ENCODE measurements at places on chromosomes 3 and 15.
A peak's percentile ranks its signal among the peaks of the same experiment; 100 is the strongest.

GRCh38 chr15:49229922-49230321 is 59.9 kb downstream of the GALK2 start:
- no peak for DNase-seq

GRCh38 chr3:20064387-20064786 is 24.1 kb downstream of the KAT2B start:
- no peak for DNase-seq

- no peak for DNase-seq
Observed at GRCh38 chr3:140031170-140031569, 96.2 kb downstream of the CLSTN2 start.

DNA sequence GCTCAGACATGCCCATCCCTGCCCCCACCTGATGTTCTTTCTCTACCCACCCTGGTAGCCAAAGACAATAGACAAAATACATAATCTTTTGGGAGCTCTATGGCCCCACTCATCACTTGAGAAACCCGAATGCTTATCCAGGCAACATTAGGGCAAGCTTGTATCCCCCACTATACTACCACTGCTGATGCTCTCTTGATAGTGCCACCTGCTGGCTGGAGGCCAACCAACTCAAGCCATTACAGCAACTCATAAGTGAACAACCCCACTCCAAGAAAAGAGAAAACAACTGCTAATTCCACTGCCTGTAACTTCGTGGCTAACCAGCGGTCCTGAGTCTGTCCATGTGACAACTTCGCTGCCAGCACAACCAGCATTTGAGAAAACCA is 342.5 kb upstream of the TGFBR2 start:
- no peak for DNase-seq

- no peak for DNase-seq
Observed at GRCh38 chr3:196292286-196292923, 4.9 kb upstream of the PCYT1A start.

DNA sequence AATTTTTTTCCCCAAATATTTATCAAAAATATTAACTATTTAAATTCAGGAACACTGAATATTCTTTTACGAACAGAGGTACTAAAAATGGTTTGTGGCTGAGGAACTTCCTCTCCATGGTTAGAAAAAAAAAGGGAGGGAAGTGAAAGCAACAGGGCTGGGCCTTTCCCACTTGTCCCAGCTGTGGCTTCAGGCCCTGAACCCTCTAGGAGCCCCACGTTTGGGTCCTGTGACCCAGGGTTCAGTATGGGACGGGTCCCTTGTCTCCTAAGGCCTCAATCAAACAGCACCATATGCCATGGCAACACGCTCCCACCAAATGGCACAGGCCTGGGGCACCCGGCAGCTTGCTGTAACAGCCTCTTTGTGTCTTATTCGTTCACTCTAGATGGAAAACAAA is 32.4 kb downstream of the POC1A start:
- DNase-seq: no peak

- no peak for DNase-seq
Observed at GRCh38 chr3:159662549-159662948, 326.1 kb upstream of the IL12A start.

DNA sequence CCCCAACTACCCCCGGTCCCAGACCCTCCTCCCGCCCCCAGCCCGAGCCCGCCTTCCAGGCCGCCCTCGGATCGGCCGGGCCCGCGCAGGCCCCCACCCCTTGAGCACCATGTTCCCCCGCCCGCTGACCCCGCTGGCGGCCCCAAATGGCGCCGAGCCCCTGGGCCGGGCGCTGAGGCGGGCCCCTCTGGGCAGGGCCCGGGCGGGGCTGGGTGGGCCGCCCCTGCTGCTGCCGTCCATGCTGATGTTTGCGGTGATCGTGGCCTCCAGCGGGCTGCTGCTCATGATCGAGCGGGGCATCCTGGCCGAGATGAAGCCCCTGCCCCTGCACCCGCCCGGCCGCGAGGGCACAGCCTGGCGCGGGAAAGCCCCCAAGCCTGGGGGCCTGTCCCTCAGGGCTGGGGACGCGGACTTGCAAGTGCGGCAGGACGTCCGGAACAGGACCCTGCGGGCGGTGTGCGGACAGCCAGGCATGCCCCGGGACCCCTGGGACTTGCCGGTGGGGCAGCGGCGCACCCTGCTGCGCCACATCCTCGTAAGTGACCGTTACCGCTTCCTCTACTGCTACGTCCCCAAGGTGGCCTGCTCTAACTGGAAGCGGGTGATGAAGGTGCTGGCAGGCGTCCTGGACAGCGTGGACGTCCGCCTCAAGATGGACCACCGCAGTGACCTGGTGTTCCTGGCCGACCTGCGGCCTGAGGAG is 472 bp downstream of the CHST14 start:
- peak; percentile 13 for DNase-seq

- DNase-seq: no peak
Observed at GRCh38 chr3:129575233-129575996, 31.1 kb downstream of the PLXND1 start.

DNA sequence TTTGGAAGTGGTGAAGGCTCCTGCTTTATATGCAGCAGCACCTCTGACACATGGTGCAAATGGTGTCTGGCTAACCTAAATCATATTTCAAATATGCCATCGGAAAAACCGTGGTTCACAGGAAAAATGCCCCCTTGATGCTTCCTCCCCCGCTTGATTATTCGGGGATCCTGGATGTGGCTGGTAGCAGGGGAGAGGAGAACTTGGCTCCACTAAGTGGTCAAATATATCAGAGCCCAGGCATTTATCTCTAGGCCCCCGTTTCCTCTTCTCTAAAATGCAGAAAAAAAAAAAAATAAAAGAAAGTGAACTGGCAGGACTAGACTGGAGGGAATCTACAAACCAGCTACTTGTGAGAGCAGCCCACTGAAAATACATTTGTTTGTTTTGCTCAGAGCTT is 18.2 kb upstream of the ATP2B2 start:
- DNase-seq: no peak

GRCh38 chr15:64997066-64997465 is 7.4 kb upstream of the SPG21 start:
- no peak for DNase-seq

DNA sequence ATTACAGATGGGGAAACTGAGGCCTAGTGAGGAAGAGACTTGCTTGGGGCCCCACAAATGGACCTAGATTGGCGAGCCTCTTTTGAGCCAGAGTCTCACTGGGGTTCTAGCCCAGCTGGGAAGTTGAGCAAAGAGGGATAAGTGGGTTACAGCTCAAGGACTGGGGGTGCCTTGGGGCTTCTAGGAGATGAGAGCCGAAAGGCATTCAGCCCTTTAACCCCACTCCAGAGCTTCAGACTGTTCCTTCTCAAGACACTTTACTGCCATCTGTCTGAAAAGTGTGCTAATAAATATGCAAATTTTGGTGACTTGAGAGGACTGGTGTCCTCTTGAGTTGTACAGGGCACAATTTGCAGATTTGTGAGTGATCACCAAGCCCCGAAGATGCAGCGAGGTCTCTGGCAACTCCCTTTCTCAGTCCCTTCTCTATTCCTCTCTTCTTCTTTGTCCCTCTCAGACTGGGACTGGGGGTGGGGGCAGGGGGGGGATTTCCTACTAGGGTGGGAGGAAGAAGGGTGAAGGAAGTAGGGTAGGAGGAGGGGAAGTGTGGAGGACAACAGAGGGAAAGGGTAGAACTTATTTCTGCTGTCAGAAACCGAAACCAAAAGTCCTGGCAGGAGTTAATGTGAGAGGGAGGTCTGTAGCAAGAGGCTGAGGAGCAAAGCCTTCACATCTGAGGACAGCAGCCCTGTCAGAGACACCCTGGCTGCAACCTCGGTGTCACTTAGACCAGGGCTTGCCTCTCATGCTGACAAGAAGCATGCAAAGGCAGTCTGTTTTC is 16.2 kb upstream of the ANKDD1A start:
- DNase-seq: peak; percentile 60

DNA sequence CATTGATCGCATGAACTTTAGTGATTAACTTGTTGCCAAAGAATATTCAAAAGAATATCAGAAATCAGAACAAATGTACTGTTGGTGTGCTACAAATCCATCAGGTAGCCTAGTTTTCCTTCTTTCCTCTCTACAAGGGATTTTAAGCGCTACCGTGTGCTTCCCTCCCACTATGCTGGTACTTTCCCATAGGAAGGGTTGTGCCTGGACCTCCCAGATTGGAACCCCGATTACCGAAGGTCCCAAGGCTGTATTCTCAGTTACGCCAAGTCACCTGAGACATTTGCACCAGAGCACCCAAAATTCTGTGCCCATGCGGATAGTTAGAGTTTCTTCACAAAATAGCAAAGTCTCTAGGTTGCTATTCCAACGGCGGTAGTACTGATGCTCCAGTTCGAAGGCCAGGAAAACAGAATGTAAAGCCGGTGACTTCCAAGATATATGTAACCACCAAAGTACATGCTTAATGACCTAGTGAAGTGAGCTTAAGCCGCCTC is 23.4 kb upstream of the GATM start:
- no peak for DNase-seq

- DNase-seq: no peak
Observed at GRCh38 chr3:134432236-134432635, 53.5 kb downstream of the ANAPC13 start.

- DNase-seq: no peak
Observed at GRCh38 chr3:13318626-13319470, 101.3 kb downstream of the NUP210 start.

GRCh38 chr3:194871143-194871863 is 185.6 kb downstream of the FAM43A start:
- peak; percentile 92 for DNase-seq

- peak; percentile 40 for DNase-seq
Observed at GRCh38 chr3:64163019-64163754, 62.1 kb downstream of the PRICKLE2 start.

DNA sequence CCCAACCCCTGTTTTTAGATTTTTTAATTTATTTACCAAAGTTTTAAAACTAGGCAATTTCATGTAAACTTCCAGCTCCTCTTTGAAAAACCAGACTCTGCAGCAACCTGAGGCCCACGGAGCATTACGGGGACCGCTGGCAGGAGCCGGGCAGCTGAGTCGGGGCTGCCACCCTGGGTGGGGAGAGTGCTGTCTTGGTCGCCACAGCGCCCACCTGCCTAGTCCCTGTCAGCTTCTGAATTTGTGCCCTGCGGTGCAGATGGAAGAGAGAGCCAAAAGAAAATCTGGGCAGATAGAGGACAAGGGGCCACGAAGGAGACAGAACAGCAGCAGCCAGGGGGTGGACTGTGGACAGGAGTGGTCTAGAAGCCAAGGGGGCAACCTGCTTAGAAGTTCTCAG is 34.6 kb downstream of the PXYLP1 start:
- DNase-seq: no peak

- DNase-seq: no peak
Observed at GRCh38 chr15:45112591-45113379, 1.2 kb downstream of the DUOX2 start.

DNA sequence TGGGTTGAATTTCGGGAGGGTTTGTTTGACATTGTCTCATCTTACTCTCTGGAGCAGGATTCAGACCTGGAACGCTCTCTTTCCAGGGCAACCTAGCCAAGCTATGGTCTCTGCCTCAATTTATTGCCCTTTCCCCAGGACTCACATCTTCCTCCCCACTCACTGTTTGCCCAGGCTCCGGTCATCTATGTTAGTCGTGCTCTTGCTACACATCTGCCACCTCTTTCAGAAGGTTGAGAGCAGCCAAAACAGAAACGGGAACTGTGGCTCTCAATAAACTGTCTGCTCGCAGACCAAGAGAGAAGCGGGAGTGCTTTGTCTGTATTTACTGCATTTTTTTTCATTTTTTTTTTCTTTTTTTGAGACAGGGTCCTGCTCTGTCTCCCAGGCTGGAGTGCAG is 81.6 kb downstream of the ST6GAL1 start:
- no peak for DNase-seq

DNA sequence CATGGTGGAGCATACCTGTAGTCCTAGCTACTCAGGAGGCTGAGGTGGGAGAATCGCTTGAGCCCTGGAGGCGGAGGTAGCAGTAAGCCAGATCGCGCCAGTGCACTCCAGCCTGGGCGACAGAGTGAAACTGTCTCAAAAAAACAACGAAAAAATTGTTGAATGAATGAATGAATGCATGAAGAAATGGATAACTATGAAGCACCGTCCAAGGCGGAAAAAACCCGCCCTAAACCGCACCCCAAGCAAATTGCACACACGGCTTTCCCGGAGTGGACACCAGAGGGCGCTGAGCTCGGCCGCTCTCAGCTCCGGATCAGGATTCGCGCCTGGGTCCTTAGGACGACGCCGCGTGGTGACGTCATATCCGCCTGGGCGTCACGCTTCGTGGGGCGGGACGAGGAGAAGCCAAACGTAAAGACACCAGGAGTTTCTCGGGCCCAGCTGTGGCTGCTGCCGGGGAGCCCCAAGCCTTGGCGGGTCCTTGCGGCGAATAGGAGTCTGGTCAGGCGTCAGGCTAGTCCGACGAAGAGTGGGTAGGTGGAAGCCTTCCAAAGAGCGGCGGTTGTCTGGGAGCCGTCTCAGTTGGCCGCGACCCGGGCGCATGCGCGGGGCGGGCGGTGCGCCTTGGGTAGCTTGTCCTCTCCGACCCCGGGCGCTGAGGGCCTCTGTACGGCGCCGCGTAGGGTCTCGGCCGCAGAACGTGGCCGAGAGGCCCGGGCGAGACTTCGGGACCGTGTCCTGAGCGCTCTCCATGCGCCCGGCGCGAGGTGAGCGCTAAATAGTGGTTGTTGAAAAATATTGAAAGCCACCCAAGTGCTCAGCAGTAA is at the start of the genes HTD2 and RPP14:
TSS of gene HTD2 (plus strand) at position 639 of the 830 bp plus-strand sequence. CDS start 11,094 bp downstream, outside the sequence.
TSS of gene RPP14 (plus strand) at position 364 of the 830 bp plus-strand sequence. CDS start 4,085 bp downstream, outside the sequence.
- DNase-seq: peak; percentile 96

GRCh38 chr3:66010348-66010738 is 28.4 kb downstream of the MAGI1 start:
- no peak for DNase-seq

DNA sequence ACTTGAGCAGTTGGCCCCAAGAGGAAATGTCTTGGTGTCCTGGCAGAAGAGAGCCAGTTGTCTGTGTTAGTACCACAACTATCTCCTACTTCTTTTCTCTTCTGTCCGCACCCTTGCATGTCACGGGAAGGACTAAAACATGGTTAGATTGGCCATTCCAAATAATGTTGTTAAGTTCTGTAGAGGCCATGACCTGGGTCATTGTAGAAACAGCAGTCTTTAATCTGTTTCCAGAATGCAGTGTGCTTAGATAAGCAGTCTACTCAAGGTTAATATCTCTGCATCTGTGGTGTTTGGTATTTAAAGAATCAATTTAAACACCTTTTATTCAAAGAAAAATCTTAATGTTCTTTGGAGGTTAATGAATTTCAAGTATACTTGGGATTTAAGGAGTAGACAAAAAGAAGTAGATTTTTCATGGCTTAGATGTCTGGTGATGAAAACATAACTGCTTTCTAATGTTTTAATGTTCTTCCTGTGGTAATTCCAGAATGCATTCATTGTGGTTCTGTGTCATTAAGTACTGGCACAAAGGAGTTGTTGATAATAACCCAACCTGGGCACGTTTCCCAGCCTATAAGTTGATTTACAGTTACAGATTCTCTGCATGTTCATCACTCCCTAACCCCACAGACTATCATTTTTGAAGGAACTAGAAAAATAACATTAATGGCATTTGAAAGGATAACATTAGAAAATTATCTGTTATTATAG is 58.9 kb downstream of the TMEM108 start:
- DNase-seq: no peak

DNA sequence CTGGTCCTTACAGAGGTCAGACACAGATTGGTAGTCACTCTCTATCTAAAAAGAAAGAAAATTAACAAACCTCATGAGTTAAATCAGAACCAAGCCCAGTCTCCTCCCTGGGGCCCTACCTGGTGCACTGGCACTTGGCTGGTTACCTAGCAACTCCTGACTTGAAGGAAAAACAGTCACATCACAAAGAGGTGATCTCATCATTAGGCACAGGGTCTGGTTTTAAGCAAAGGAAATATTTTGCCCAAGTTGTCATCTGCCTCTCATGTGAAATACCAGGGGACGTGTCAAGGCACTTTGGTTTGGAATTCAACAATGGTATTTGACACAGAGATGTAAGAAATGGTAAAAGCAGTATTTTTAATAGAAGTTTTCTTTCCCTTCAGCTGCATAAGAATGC is 47.7 kb upstream of the FMN1 start:
- peak; percentile 69 for DNase-seq

- no peak for DNase-seq
Observed at GRCh38 chr15:85693277-85693676, 101.4 kb downstream of the KLHL25 start.

Measured in EH (cell line).